Stimulated activated CD4-positive, alpha-beta T cell treated with anti-CD3 and anti-CD28 coated beads, TNF-alpha, amount 100 ng/mL, for 24 hours (primary cell): ENCODE measurements at places on chromosomes 1 and 21.
A peak's percentile ranks its signal among the peaks of the same experiment; 100 is the strongest.

DNA sequence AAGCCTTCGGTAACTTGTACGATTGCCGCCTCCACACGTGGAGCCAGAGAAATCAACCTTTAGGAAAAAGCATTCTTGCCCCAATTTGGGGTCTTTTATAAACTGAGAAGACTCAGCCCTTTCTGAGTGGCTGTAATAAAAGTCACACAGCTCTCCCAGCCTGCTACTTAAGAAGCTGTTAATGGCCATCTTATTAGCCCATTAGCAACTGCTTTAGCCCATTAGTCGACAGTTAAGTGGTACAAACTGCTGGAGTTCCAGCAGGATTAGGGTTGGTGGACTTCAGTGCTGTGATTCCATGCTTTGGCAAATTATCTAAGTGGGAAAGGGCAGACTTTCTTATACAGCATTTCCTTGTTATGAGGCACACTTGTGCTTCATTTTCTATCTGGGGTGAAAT, 461.3 kb downstream of the RPS6KC1 start:
- DNase-seq: no peak

DNA sequence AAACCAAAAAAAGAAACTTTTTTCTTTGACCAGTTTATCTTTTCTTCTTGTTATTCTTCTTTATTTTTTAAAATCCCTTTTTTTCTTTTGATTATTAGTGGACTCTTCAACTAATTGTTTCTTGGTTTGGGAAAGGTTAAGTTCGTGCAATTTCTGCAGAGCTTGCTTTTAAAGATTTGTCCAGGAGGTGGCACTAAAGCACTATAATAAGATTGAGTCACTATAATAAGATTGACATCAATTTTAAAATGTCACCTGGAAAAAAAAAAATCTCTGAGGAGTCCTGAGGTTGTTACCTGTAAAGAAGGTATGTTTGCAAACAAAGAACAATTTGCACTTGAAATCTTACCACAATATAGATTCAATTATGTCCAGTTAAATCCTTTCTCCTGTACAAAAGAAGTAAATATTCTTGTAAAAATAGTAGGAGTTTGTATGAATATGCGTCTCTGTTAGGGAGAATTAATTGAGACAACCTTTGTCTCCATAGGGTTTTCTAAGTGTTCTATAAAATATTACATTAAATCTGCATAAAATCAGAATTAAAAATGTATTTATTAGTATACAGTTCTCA, 166.7 kb downstream of the ADGRL4 start:
- DNase-seq: peak; percentile 5

- peak; percentile 28 for DNase-seq
Measured at GRCh38 chr1:39666772-39667171, 5.1 kb downstream of the NT5C1A start.

- no peak for DNase-seq
Measured at GRCh38 chr1:16625497-16626408, 12.4 kb upstream of the NBPF1 start.
